ENCODE measurements at places on chromosomes 7 and 10. TPM values are rescaled to one million over a fixed set of nuclear protein-coding genes. Genes with fewer than 3 reads are reported as not detected.

BAMBI gene
- total RNA-seq: 17.0 TPM

MYOZ1 gene
- total RNA-seq: 18.4 TPM

PTPRN2 gene
- total RNA-seq: 0.36 TPM

HYAL4 gene
- not detected for total RNA-seq

SEMA3C gene
- 77.4 TPM for total RNA-seq

ATG9B gene
- total RNA-seq: not detected

DNA sequence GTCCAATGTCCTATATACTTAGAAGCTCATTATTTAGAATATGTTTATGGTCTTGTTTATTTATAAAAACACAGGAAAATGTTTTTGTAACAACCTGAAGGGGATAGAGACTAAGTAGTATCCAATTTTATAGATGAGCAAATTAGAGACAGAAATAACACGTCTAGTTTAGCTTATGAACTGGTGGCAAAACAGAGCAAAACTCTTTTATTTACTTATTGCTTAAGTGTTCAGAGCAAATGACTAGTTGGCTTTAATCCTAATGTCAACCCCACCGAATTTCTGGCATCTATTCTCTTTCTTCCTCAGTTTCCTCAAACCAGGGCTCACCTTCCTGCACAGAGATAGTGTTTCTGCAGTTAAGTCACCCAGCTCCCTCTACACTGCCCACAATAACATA, 792.8 kb downstream of the REEP3 start:
- no peak overlapping the region for H3K4me3 ChIP-seq
- H3K4me1 ChIP-seq: peaks cover 8% of the 10 kb centered on the region
- H3K27me3 ChIP-seq: no peaks in the 10 kb centered on the region
- no peak for DNase-seq

DNA sequence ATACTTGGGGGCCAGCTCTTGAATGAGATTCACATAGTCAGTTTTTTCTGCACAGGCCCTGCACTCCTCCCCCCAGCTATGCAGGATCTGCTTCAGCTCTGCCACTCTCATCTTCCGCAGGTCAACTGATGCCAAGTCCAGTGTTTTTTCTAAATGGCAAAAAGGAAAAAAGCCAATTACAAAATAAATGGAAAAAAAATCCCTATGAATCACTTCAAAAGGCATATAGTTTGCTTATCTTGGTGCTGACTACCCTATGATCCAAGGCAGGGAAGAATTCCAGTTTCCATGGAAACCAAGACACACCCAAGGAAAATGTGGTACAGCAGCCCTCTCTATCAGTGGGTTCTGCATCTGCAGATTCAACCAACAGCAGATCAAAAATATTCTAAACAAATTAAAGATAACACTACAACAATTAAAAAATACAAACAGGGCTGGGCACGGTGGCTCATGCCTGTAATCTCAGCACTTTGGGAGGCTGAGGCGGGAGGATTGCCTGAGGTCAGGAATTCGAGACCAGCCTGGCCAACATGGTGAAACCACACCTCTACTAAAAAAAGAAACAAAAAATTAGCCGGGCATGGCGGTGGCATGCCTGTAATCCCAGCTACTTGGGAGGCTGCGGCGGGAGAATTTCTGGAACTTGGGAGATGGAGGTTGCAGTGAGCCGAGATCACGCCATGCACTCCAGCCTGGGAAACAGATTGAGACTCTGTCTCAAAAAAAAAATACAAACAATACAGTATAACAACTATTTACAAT, 17.6 kb downstream of the CDNF start:
- no peak for DNase-seq
- H3K4me3 ChIP-seq: no peak overlapping the region
- no peaks in the 10 kb centered on the region for H3K36me3 ChIP-seq

DNA sequence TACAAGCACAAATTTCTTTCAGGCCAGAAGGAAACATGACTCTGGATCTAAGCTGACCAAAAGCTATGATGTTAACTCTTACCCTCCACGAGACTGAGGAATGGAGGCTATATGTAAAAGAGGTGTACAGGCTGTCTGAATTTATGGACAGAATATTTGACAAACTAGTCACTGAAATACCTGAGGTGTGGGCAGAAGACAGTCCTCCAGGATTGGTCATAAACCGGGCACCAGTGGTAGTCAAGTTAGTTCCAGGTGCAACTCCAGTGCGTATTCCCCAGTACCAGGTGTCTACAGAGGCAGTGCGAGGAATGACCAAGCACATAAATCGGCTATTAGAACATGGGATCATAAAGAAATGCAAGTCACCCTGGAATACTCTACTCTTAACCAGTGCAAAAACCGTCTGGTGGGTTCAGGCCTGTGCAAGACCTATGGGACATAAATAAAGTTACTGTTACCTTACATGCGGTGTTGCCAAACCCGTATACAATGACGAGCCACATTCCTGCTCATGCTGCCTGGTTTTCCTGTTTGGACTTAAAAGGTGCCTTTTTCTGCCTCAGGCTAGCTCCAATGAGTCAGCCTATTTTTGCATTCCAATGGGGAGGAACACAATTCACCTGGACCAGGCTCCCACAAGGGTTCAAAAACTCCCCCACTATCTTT, 6.7 kb upstream of the CYREN start:
- DNase-seq: no peak
- H3K27ac ChIP-seq: no peak overlapping the region
- H3K27me3 ChIP-seq: no peaks in the 10 kb centered on the region
- peaks cover 14% of the 10 kb centered on the region for H3K36me3 ChIP-seq
- peaks cover 2% of the 10 kb centered on the region for H3K4me1 ChIP-seq

GRCh38 chr7:15853832-15854470, 167.5 kb upstream of the MEOX2 start:
- peak overlapping the region; percentile 5 for H3K27ac ChIP-seq
- no peak for DNase-seq
- H3K4me3 ChIP-seq: no peak overlapping the region
- no peaks in the 10 kb centered on the region for H3K36me3 ChIP-seq

All from chondrocyte (in vitro differentiated cells).